Retina (tissue), 1 donor: ENCODE measurements at places on chromosomes 16 and 17.

GRCh38 chr17:10547351-10547750 lies 2.1 kb downstream of the MYH2 start:
- DNase-seq = no peak

GRCh38 chr17:82112914-82113311 lies 14.9 kb upstream of the FASN start:
- no peak for DNase-seq

DNA sequence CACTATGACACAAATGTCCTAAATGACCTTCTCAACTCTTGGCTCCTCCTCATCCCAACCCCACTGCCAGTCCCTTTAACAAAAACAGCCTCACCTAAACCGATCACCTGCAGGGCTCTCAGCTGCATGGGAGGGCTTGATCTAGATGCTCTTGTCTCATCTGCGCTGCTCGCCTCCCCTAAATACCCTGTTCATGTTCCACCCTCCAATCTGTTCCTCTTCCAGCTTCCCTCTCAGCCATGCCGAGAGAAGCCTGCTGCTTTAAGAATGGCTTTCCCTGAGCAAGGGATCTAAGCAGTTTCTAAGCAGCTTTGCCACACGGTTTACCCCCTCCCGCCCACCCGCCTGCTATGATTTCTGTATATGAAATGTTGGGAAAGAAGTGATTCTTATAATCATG lies 23.7 kb downstream of the PIPOX start:
- DNase-seq = no peak

DNA sequence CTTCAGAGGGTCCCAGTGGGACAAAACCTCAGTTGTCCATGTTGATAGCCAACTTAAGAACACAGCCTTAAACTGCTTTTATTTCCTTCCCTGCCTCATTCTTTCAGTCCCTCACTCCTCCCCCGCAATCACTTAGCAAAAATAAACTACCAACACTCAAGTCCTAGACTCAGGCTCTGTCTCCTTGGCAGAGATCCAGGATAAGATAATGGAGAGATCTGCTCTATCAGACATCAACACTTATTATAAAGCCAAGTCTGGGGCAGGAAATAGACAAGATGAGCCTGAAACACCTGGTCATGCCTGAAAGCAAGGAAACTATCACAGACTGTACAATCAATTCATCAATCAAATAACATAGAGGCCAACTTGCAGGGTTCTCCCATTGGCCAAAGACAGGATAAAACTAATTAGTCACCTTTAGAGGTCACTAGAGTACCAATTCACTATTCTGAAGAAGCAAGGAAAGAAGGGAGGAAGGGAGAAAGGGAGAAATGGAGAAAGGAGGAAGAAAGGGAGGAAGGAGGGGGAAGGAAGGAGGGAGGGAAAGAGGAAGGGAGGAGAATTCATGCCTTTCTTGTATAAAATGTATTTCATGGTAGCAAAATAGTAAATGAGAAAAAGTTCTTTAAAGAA lies 15.7 kb downstream of the HYDIN start:
- no peak for DNase-seq

GRCh38 chr16:87954361-87954760 lies 3.1 kb downstream of the BANP start:
- DNase-seq = no peak
